ENCODE measurements at places on chromosomes 1 and 21.

GRCh38 chr1:17624611-17625233 is 85.2 kb downstream of the ARHGEF10L start:
- DNase-seq: no peak

DNA sequence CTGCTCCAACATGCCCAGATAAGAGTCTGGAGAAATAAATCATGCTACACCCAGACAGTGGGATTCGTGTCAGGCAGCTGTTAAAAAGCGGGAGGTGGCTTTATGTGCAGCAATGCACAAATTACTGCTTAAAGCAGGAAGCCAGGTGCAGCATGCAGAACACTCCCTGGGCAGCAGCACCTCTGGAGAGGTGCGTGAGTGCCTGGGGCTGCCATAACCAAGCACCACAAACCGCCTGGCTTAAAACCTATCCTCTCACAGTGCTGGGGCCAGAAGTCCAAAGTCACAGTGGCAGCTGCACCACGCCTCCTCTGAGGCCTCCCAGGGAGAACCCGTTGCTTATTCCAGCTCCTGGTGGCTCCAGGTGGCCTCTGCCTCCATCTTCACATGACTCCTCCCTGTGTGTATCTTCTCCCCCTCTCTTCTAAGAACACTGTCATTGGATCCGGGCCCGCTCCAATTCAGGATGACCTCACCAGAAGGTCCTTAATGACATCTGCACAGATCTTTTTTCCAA is 115.6 kb downstream of the SIK1 start:
- no peak for DNase-seq

DNA sequence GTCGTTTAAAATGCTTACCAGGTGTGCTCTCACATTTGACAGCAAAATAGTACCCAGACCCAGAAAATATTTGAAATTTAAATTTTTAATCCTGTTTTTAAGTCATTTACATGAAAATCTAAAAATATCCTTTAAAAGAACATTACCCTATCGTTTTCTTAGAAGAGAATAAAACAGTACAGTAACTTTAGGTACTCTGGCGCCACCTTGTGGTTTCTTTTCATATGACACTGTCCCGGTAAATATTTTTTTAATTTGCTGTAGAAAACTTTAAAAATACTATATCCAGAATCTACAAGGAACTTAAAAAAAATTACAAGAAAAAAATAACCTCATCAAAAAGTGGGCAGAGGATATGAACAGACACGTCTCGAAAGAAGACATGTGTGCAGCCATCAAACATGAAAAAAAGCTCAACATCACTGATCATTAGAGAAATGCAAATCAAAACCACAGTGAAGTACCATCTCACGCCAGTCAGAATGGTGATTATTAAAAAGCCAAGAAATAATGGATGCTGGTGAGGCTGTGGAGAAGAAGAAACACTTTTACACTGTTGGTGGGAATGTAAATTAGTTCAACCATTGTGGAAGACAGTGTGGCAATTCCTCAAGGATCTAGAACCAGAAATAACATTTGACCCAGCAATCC is 129.2 kb downstream of the RGS21 start:
- peak; percentile 4 for DNase-seq

DNA sequence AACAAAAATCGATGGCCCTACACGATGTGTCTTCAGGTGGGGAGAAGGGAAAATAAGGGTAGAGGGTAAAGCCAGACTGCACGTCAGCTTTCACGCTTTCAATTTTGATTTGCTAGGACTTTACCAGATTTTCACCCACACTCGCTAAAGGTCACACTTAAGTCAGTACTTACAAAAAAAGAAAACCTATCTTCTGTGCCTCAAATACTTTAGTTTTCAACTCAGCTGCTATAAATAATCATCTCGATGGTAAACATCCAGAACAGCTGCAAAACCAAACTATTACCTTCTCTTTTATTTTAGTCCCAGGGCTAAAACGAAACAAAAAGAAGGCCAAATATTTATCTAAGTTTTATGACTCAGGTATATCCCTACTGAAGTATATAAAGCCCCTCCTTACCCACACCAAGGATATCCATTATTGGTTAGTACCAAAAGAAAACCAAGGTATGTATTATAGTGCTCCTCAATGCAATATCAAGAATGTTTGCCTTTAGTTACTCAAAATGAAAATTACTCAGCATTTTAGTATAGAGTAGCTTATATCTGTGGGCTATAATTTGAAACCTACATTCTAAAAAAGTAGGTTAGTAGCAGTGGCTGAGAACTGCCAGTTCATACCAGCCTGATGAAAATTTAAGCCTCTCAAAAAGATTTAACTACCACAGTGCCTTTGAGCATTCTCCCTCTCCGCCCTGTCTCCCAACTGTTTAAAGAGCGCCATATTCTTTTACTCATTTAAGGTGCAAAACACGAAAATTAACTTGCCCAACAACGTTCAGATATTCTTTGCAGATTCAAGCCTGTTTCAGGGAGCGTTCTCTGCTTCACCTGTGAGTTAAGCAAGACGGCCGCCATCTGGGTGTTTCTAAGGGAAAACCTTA is 1.5 kb downstream of the CSDE1 start:
- DNase-seq: no peak

GRCh38 chr21:45132841-45133573 is 58.6 kb downstream of the ADARB1 start:
- DNase-seq: no peak

DNA sequence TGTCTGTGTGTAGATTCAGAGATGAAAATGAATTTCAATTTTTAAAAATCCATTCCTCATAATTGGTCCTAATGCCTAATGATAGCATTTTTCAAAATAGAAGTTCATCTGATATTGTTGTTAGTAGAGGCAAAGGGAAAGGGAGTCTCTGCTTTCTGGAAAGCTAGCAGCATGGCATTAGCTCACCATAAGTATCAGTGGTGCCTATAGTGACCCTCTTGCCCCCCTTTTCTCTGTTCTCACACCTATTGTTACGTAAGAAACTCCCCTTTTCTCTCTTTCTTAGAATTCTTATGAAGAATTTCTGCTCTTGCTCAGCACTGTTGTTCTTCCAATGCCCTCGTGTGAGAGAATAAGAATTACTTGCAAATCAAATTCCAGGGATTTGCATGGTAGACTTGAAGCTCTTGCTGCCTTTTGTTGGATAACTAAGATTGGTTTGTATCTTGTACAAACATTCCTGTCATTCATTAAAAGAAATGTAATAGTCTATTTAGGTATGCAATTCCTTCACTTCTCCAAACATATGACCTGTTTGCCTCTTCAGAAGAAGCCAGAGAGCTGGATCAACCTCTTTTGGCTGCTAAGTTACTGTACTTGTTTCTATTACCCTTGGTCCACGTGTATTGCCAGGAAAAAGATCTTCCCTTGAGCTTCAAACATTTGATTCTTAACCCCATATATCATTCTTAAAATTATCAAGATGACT is 69.2 kb upstream of the MAGI3 start:
- DNase-seq: no peak

- DNase-seq: peak; percentile 48
Observed at GRCh38 chr1:16215882-16216753, 3.7 kb upstream of the ARHGEF19 start.

DNA sequence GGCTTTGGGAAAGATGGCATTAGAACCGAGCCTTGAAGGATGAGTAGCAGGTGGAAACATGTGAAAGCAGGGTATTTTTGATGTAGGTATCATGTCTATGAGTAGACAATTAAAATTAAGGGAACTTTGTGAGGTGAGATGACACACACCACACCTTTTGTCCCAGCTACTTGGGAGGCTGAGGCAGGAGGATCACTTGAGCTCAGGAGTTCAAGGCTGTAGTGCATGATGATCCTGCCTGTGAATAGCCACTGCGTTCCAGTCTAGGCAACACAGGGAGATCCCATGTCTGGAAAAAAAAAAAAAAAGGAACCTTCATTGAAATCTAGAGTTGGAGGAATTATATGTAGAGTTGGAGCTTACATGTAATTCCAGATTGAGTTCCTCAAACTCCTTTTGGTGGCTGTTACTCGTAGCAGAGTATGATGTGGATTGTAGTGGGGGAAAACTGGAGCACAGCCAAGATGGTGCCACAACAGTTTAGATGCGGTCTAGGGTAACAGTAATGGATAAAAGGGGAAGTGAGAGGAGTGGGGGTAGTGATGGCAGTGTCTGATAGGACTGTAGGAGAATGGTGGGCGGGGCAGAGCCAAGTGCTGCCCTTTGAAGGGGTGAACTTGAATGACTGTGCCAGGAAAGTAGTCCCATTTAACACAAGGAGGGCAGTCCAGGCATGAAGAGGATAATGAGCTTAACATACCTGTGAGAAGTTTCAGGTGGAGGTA is 17.4 kb downstream of the AK4 start:
- no peak for DNase-seq

- DNase-seq: no peak
Observed at GRCh38 chr1:228527596-228527995, 40.4 kb downstream of the RNF187 start.

GRCh38 chr1:246153796-246154212 is 353.3 kb downstream of the SMYD3 start:
- no peak for DNase-seq

GRCh38 chr1:110672753-110673108 is 2.0 kb downstream of the KCNA3 start:
- DNase-seq: no peak

DNA sequence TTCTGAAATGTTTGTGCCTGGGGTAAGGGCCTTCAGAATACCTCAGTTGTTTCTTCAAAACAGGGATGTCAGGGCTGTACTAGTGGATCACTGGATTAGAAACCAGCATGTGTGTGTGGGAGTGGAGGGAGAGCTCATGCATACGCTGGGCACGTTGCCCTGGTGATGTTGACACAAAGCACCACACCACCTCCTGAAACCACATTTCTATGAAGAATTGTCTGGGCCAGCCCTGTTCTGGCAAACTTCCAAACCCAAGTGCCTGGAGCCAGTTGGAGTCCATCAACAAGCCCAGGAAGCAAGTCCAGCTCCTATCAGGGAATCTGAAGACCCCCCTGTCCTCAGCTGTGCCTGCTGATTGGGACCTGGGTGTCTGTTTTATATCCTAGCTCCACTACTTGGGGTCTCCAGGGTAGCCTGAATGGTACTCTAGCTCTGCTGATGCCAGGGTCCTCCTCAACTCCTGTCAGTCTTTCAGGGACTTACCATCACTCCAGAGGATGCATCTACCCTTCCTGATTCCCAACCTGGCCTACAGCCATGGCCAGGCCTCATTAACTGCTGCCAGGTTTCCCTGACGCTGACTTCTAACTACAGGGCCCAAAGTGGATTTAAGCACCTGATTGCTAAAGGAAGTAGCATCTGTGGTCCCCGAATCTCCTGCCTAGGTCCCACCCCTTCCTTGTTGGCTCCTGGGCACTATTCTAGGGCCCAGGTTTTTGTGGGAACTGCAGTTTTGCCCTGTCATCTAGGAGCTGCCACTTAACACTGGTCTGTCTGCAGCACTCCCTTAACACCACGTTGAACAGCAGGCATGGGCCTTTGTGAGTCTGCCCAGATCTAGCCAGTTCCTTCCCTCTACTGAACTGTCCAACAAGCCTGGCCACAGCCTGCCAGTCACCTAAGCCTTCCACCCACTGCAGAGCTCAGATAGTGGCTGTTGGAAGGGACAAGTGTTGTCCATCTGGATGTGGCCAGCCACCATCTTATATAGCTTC is 45.5 kb downstream of the LPAR3 start:
- DNase-seq: no peak

- DNase-seq: peak; percentile 51
Observed at GRCh38 chr1:27525296-27526272, 35.6 kb upstream of the WASF2 start.

DNA sequence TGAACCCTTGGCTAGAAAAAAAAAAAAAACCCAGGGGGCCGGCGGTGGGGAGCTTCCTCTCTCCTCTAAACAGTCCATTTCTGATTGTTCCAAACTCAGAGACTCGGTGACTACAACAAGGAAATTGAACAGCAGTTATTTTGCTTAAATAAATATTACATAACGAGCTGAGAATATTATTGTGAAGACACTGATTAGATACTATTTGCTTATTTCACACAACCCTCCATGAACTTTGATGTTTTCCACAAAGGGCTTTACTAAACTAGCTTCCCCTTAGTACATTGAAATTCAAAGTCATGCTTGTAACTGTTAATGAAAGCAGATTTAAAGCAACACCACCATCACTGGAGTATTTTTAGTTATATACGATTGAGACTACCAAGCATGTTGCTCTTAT is at the start of gene CFHR5:
Gene CFHR5 (plus strand): TSS at position 279 of the 400 bp plus-strand sequence. CDS start 109 bp downstream, at position 388.
- no peak for DNase-seq

DNA sequence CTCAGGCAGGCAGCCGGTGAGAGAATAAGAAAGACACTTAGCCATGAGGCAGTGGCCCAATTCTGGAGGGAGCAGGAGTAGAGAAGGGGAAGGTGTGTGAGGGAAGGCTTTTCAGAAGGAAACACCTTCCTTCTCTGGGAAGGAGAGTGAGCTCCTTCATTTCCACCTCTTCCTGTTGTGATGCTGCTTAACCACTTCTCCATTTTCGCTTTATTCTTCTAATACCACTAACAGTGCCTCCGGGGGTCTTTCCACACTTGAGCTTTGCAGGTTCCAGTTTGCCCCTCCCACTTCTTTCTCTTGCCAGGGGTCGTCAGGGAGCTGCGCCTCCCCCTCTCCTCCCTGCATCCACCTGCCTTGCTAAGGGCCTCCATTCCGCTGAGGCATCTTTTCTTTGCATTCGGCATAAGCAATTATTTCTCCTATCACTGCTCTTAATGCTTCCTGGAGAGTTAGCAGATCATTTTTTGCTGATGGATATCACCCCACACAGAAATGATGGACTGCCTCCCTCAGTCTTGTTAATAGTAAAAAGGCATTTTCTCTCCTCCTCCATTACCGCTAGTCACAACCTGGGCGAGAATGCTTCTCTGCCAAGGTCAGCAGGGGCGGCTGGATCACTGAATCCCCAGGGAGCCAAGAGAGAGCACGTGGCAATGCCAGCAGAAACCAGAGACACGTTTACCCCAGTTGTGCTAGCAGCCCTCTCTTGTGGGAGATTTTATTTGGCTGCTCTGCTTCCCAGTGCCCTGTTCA is 74.8 kb downstream of the ELAVL4 start:
- no peak for DNase-seq

- no peak for DNase-seq
Observed at GRCh38 chr1:26121854-26122773, 10.5 kb downstream of the PDIK1L start.

DNA sequence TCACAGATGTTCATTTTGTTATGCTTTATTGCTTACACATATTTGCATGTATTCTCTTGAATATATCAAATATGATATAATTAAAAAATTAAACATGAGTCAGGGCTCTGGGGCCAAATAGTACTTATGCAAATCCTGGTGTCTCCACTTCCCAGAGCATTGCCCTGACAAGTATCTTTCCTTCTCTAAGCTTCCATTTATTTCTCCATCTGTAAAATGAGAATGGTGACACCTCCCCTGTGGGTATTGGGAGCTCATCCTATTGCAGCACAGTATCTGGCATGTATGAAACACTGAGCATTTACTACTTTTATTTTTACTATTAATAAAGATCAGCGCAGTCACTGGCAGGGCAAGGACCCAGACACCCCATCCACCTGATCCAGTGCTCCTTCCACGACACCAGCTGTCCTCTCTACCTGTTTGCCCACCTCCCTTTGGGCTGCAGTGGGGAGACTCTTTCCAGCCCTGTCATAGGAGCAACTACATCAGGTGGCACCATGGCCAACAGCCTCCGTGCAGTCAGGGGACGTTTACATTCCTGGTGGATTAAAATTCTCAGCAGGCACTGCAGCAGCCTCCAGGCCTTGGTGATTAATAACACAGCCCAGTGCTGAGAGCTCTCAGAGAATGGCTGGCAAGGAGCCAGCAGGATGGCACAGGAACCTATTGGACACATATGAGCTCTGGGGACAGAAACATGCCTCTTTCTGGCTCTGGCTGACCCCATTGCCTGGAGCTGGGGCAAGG is 113.0 kb downstream of the DMRTB1 start:
- no peak for DNase-seq
